ENCODE measurements at places on chromosomes 1 and 21. TPM values are rescaled to one million over a fixed set of nuclear protein-coding genes. Genes with fewer than 3 reads are reported as not detected.

- no peak for ATAC-seq
These were observed 317.4 kb upstream of the RUNX1 start for GRCh38 chr21:35366394-35367080.

DNA sequence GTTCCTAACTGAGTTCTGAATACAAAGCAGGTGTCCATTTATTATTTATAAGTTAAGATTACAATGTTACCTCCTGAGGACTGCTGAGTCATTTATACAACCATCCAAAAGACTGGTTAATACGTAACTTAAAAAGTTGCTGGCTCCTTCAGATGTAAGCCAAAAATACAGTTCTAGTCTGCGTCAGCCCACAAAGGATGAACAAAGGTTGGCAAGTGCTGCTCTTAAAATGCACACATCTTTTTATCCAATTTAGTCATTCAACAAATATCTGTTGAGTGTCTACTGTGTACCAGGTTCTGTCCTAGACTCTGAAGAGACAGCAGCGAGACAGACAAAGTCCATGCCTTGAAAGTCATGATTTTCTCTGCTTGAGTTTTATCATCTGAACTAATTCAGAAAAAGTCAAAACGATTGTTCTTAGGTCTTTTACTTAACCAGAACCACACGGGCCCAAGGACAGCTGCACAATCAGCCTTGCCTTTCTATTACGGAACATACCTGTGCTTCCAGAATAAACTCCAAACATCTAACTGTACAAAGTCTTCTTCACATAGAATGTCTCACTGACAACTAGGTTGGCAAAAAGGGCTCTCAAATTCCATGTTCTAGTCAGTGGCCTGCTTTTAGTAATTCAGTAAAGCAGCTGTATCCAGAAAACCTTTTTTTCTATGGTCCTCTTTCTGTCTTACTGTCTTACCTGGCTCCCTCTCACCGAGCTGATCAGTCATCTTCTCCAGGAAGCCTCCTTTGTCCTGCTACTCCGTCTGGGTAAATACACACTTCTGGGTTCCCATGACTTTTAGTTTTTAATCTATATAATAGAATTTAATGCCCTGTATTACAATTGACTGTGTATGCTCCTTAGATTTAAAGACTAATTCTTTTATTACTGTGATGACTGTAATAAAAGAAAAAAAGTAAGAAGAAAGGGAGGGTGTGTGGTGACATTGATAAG, 15.5 kb upstream of the CNN3 start:
- ATAC-seq: no peak

Gene HSD3B2
- total RNA-seq: 0.32 TPM

Gene ARTN
- 7.4 TPM for total RNA-seq

GRCh38 chr1:1290238-1290731, 10.0 kb downstream of the SCNN1D start:
- ATAC-seq: peak; percentile 21

Data from esophagus mucosa (tissue), 1 donor.